ENCODE measurements at places on chromosomes 6 and 20. TPM values are rescaled to one million over a fixed set of nuclear protein-coding genes. Genes with fewer than 3 reads are reported as not detected.

DNA sequence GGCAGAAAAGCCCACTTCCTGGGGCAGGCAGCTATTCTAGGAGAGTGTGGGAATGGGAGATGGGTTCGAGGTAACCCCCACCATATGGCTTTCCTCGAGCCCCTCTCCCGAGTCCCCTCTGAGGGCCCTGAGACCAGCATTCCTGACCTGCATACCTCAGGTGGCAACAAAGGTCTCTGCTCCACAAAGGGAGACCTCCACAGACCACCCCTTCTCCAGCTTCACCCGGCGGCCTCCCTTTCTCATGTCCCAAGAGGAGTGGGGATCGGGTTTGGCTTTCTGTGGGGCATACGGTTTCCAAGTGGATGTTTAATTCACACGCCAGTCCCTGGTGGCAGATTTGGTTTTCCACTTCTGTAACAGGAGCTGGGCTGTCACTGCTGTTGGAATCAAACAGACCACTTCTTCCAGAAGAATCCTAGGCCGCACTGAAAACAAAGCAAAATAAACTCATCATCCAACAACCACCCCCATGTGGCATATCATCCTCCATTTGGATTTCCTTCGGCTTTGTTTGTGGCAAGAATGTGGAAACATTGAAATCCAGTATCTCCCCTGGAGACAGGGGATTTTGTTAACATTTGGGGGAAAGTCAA, 83.2 kb downstream of the DLL1 start:
- peak; percentile 16 for DNase-seq
- peaks cover 6% of the 10 kb centered on the region for H3K27me3 ChIP-seq
- H3K27ac ChIP-seq, result no peak overlapping the region
- no peaks in the 10 kb centered on the region for H3K36me3 ChIP-seq
- peaks cover 5% of the 10 kb centered on the region for H3K4me1 ChIP-seq

- peaks cover 2% of the 10 kb centered on the region for H3K36me3 ChIP-seq
- H3K4me3 ChIP-seq, result no peak overlapping the region
- H3K27me3 ChIP-seq, result no peaks in the 10 kb centered on the region
- H3K4me1 ChIP-seq, result peaks cover 2% of the 10 kb centered on the region
- no peak overlapping the region for H3K27ac ChIP-seq
Observed at GRCh38 chr6:120675886-120676285, 658.4 kb downstream of the TBC1D32 start.

- H3K36me3 ChIP-seq, result no peaks in the 10 kb centered on the region
- no peak overlapping the region for H3K4me3 ChIP-seq
- H3K27me3 ChIP-seq, result no peaks in the 10 kb centered on the region
- H3K4me1 ChIP-seq, result peaks cover 7% of the 10 kb centered on the region
- DNase-seq, result no peak
- H3K27ac ChIP-seq, result no peak overlapping the region
Observed at GRCh38 chr20:4043796-4044195, 28.4 kb upstream of the RNF24 start.

GRCh38 chr6:16208989-16209388, 29.4 kb upstream of the GMPR start:
- no peak overlapping the region for H3K27ac ChIP-seq
- H3K4me1 ChIP-seq, result peaks cover 8% of the 10 kb centered on the region
- no peaks in the 10 kb centered on the region for H3K36me3 ChIP-seq
- H3K27me3 ChIP-seq, result peaks cover 13% of the 10 kb centered on the region
- H3K4me3 ChIP-seq, result no peak overlapping the region

GRCh38 chr6:156885562-156885961, 108.4 kb downstream of the ARID1B start:
- H3K27ac ChIP-seq, result no peak overlapping the region
- no peaks in the 10 kb centered on the region for H3K27me3 ChIP-seq
- H3K36me3 ChIP-seq, result no peaks in the 10 kb centered on the region
- H3K4me1 ChIP-seq, result peaks cover 27% of the 10 kb centered on the region
- DNase-seq, result no peak
- H3K4me3 ChIP-seq, result no peak overlapping the region

DNA sequence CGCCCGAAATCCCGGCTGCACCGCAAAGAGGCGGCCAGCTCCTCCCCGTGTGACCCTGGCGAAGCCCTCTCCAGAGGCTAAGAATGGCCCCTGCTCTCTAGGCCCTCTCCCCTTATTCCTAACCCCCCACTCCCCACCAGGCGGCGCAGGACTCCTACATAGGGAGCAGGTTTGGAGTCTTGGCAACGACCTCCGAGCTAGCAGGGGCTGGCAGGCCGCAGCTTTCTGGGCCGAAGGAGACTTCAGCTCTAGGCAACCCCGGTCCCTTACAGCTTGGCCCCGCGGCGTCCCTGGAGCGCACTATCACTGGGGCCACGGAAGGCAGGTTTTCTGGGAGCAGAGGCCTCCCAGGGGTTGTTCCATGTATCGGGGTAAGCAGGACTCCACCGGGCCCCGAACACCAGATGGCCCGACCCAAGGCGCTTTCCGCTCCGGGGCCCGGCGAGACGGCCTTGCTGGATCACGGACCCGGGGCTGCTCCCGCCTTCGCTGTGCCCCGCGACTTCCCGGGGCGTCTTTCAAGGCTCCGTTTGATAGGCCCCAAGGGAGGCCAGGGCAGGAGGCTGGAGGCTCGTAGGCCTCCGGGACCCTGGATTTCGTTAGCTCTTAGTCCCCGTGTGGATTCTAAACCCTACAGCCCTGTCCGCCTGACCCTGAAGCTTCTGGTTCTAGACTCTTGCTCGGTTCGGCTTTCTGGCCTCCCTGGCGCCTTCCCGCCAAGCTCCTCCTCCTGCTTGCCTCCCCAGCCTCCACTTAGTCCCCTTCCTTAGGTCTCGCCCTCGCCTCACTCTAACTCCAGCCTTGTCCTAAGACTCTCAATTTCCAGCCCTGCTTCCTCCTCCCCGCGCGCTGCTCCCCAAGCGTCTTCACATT, 1.9 kb downstream of the SLC32A1 start:
- H3K4me3 ChIP-seq, result no peak overlapping the region
- H3K27me3 ChIP-seq, result peaks cover 99% of the 10 kb centered on the region
- peaks cover 40% of the 10 kb centered on the region for H3K4me1 ChIP-seq
- peak; percentile 50 for DNase-seq
- no peak overlapping the region for H3K27ac ChIP-seq
- H3K36me3 ChIP-seq, result no peaks in the 10 kb centered on the region

GRCh38 chr6:27096834-27097511, 150.5 kb upstream of the PRSS16 start:
- H3K4me3 ChIP-seq, result peak overlapping the region; percentile 79
- H3K27ac ChIP-seq, result no peak overlapping the region
- peaks cover 61% of the 10 kb centered on the region for H3K27me3 ChIP-seq
- H3K36me3 ChIP-seq, result no peaks in the 10 kb centered on the region
- peak; percentile 45 for DNase-seq

- H3K27ac ChIP-seq, result no peak overlapping the region
- peaks cover 24% of the 10 kb centered on the region for H3K4me1 ChIP-seq
- no peaks in the 10 kb centered on the region for H3K36me3 ChIP-seq
- H3K27me3 ChIP-seq, result peaks cover 93% of the 10 kb centered on the region
- H3K4me3 ChIP-seq, result peak overlapping the region; percentile 71
- DNase-seq, result no peak
Observed at GRCh38 chr6:30100585-30101443, 12.1 kb downstream of the TRIM31 start.

- DNase-seq, result no peak
- H3K27ac ChIP-seq, result peak overlapping the region; percentile 82
- H3K27me3 ChIP-seq, result no peaks in the 10 kb centered on the region
- H3K4me1 ChIP-seq, result peaks cover 12% of the 10 kb centered on the region
- H3K4me3 ChIP-seq, result no peak overlapping the region
Observed at GRCh38 chr20:44678990-44679611, 27.6 kb upstream of the ADA start.

- no peak for DNase-seq
- H3K27ac ChIP-seq, result no peak overlapping the region
- no peaks in the 10 kb centered on the region for H3K4me1 ChIP-seq
- peaks cover 4% of the 10 kb centered on the region for H3K36me3 ChIP-seq
- no peaks in the 10 kb centered on the region for H3K27me3 ChIP-seq
- H3K4me3 ChIP-seq, result no peak overlapping the region
Observed at GRCh38 chr20:63284544-63284949, 8.4 kb upstream of the COL20A1 start.

DNA sequence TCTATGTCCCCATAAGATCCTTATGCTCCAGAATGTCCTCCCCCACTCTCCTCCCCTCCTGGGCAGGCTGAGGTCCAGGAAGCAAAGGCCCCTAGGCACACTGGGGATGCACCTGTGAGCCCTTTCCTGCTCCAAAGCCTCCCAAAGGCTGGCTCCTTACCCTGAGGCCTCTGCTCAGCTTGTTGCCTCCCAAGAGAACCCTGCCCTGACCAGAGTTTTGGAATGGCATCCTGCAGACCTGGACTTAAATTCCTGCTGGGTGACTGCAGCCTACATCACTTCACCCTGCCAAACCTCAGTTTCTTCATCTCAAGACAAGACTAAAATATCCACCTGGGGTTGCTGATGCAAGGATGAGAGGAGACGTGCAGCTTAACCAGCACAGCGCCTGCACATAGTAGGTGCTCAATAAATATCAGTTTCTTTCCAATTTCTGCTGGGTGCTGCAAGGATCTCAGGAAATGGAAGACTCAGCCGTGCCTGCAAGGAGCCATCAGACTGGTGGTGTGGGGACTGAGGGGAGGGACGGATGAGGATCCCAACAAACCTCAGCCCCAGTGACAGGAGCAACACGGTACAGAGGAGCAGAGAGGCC, 2.1 kb upstream of the LBP start:
- no peak overlapping the region for H3K4me3 ChIP-seq
- no peak for DNase-seq
- no peak overlapping the region for H3K27ac ChIP-seq
- H3K36me3 ChIP-seq, result no peaks in the 10 kb centered on the region
- peaks cover 9% of the 10 kb centered on the region for H3K4me1 ChIP-seq

Gene PLCB1
- total RNA-seq, result 35.4 TPM

Gene PTCHD4
- total RNA-seq, result 8.5 TPM

Gene AVP
- not detected for total RNA-seq

Gene CALHM4
- not detected for total RNA-seq
